ENCODE measurements at places on chromosomes 13 and 19.

GRCh38 chr19:867301-867793, 7.9 kb downstream of the CFD start:
- DNase-seq: no peak

GRCh38 chr19:1962674-1963073, 21.7 kb downstream of the CSNK1G2 start:
- no peak for DNase-seq

DNA sequence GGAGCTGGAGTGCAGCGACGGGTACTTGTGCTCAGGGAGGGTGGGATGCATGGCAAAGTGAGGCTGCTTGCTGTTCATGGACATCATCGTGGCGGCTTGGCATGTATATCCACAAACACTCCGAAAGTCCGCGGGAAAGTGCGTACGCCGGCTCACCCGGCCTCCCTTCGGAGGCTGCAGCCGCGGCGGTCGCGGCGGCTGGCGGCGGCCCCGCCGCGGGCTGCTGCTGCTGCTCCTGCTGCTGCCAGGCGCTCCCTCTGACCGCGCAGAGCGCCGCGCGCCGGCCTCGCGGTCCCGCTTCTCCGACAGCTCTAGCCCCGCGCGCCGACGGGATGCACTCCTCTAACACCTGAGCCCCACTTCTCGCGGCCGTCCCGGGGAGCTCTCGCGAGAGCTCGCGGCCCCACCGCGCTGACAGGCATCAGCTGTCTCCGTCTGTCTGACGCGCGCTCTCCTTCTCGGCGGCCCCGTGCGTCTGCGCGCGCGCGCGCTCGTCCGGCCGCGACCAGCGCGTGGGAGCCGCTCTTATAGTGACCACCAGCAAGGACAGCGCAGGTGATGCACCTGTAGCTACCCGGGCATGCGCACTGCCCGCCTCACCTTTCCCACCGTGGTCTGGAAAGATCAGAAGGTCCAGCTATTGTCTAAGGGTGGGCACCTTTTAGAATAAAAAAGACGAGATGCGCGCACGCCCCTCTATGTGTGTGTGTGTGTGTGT, at the start of gene POU4F1:
TSS of gene POU4F1 (minus strand) at position 313 of the 718 bp plus-strand sequence. CDS start at position 87, 226 bp downstream.
- DNase-seq: peak; percentile 50

DNA sequence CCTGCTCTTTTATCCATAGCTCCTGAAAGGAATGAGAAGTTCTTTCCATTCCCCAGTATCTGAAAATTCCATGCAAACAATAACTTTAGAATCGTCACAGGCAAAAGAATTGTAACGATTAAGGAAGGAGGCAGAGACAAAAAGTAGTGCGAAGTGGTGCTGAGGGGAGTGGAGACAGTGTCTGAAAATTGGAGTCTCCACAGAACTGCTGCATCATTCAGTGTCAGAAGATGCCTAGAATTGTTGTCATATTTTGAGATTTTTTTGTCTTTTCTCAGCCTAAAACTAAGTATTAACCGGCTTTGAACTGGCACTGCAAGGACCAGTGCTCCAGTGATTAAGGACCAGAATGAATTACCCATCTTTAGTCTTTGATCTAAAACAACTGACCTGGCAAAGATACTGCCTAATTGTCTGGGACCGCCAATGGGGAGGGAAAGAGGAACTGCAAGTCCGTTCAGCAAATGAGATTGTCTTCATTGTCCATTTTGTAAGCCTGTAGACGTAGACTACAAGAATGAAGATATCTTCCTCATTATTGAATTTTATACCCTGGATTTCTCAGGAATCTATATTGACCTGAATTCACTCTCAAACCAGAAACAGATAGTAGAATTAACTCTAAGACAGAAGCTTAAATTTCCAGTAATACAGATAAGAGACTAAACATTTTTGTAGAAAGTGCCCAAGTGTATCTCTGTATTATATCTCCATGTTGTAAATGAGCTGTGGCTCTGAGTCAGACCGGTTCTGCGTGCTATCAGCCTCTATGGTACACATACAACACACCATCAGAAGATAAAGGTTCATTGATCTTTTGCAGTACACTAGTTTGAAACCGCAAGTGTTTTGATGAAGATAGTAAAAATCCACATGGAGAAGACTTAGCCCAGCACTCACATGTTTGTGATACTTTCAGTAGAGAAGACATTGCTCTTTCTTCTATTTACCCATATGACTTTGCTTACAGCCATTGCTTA, 293.2 kb downstream of the EFNB2 start:
- DNase-seq: no peak

DNA sequence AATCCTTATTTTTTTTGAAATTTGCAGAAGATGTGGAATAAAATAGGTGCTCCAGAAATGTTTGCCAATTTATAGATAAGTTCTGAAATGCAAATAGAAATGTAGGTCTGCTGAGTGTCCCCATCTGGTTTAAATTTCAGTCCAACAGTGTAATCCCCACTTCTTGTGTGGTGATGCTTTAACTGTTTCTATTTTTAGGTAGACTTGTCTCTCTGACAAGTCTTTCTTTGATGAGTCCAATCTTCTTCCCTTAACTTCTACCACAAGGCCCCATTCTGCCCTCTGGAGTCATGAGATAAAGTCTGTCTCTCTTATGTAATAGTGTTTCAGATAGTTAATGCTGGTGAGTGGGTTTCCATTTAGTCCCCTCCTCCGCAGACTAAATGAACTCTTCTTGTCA, 390.4 kb downstream of the RFC3 start:
- DNase-seq: no peak

GRCh38 chr19:3444695-3445234, 35.6 kb downstream of the SMIM24 start:
- DNase-seq: no peak

GRCh38 chr19:44212866-44213346, 574 bp downstream of the ZNF227 start:
- DNase-seq: no peak

GRCh38 chr19:48190288-48190884, 19.9 kb downstream of the ZSWIM9 start:
- DNase-seq: peak; percentile 61

DNA sequence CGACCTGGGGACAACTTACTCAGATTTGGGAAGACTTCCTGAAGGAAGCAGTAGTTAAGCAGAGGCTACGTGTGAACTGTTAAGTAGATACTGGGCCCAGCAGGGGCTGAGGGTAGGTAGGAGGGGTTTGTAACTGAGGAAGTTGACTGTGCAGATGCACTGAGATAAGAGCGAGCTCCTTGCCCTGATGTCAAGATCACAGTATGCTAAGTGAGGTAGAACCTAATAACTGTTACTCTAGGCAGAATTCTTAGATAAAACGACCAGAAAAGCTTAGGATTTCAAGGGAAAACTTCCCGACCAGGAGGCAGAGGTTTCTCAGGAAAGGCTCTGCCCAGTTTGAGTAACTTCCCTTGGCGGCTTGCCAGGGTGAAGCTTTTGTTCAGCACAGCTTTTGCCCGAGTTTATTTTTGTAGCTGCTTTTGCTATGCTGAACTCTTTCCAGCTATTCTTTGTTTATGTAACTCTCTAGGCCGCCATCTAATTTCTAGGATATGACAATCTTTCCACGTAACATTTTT, 632.1 kb downstream of the DIAPH3 start:
- no peak for DNase-seq

- no peak for DNase-seq
These were observed 6.0 kb upstream of the BSG start for GRCh38 chr19:566403-566802.

DNA sequence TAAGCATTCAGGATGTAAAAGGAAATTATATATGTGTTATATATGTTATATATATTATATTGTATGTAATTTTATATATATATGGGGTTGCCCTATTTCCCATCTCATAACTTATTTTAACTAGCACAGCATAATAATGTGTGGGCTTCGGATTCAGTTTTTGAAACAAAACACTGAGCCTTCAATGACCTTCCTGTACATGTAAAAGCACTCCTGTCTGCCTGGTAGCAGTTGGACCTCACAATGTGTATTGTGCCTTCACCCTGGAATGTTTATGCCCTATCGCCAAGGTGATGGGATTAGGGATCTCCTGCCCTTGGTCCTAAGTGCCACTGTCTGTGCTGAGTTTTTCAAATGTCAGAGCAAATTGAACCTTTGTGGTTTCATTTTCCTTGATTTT, 968.8 kb downstream of the TUBA3C start:
- DNase-seq: peak; percentile 1

DNA sequence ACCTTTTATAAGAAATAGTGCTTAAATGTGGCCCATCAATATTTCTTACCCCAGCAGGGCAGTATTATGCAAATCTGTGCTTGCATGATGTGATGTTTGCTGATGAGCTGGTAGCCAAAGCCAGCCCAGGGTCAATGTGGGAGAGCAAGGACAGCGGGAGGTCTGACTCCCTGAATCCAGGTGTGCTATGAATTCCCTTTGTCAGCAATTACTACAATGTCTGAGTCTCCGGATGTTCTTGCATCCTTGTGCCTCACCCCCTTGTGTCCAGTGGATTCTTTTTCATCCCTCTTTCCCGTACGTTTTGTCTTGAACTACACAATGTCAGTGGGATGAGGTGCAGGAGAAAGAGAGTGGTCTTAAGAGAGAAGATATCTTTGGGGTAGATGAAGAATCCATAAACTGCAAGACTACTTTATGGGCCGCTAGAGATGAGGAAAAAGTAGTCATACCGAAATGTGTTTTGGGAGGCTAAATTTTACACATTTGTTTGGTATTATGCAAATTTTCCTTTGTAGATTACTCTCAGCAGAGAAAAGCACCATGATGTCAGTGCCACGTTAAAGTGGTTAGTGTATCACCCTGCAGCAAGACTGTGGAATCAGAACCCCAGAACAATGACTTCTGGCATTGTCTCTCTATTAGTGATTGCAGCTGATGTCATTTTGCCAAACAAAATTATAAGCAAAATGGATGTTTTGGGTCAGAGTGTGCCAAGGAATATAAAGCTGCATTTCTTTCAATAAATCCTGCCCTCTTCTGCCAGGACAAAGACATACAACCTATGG, 53.5 kb upstream of the TSHZ3 start:
- no peak for DNase-seq

- peak; percentile 29 for DNase-seq
These were observed 536 bp downstream of the FAM32A start for GRCh38 chr19:16185768-16186123.

GRCh38 chr13:49063011-49063410, 87.3 kb downstream of the FNDC3A start:
- DNase-seq: no peak

DNA sequence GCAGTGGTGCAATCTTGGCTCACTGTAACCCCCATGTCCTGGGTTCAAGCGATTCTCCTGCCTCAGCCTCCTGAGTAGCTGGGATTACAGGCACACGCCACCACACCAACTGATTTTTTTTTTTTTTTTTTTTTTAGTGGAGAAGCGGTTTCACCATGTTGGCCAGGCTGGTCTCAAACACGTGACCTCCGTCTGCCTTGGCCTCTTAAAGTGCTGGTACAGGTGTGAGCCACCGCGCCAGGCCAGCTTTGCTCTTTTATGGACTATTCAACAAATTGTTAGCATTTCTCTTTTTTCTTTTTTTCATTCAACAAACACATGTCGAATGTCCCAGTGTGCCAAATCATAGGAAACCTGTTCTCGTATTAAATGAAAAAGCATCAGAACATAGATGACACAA, 99.6 kb downstream of the INSR start:
- DNase-seq: no peak

DNA sequence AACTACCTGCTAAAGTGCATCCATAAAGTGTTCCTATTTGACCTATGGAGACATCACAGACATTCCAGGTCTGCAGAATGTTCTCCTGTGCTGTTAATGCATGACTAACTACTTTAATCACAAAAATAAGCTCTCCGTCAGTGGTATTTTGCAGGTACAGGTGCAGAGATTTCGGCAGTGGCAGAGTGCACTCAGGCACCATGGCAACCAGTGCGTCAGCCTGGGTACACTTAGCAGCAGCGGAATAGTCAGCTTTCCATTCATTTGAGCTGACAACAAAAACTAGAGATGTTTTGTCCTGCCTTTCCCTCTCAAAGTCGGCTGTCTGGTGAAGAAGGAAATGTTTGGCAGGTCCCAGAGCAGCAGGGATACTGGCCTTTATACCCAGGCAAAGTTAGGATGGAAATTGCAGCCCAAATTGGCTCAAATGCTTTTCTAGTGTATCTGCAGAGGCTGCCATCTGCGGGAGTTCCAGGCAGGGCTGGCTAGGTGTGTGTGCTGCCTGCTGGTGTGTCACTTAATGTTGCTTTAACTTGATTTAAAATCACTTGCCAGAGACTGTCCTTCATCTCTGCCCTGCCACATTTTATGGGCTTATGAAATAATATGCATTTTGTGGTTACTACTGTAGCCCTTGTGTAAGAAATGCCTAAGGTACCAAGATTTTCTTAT, 195.8 kb downstream of the RAP2A start:
- DNase-seq: no peak

DNA sequence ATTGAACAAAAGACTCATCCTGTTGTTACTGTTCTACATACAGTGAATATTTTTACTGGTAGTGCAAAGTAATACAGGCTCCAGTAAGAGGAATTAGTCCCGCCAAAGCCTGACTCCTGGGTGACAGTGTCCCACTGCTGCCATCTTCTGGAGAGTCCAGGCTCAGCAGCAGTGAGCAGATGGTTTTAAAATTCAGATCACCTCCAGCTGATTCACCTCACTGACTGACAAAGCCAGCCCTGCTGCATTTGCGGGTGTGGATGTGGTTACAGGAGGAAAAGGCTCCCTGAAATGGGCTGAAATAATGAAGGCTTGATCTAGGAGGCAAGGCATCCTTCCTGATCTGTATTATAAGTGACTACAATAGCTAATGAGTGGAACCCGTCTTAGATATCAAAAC, 18.3 kb downstream of the PABPC3 start:
- peak; percentile 41 for DNase-seq

DNA sequence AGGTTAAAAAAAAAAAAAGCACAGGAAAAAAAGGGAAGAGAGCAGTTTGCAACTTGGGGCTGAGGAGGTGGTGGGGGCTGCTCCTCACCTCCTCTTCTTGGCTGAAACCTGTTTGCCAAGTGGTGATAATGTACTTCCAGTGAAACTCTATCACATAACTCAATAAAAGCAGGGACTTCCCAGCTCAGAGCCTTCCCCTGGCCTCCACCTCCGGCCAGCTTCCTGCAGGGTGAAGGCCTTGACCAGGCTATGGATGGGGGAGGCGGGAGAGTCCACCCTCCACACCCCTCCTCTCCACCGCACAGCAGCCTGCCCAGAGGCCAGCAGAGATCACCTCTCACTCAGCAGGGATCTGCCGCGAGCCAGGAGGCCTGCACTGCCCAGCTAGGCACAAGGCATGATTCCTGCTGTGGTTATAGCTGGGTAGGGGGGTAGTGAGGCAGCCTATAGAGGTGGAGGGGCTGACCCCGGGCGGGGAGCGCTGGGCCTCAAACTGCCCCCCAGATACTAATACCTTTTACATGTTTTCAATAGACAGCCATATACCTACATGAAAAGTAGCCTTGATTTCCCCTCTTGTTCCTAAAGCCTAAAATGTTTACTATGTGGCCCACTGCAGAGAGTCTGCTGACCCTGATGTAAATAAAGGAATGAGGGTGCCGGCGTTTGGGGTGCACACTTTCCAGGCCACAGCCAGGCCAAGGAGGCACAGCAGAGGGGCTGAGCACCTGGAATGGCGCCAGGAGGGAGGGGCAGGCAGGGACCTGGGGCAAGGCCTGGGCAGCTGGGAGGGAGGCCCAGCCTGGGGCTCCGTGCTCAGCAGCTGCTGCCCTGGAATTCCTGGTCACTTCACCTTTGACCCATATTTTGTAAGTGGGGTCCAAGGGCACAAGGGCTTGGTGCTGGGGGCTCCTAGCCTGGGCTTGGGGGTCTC, 10.3 kb downstream of the ZNF787 start:
- no peak for DNase-seq

GRCh38 chr13:45896285-45896684, 44.7 kb upstream of the SIAH3 start:
- DNase-seq: no peak
